ENCODE measurements at places on chromosomes 1 and 21.

GRCh38 chr1:89457046-89457445 lies 67.6 kb upstream of the LRRC8B start:
- no peak for DNase-seq

GRCh38 chr21:14814991-14815390 lies 249.8 kb downstream of the NRIP1 start:
- DNase-seq, result no peak

DNA sequence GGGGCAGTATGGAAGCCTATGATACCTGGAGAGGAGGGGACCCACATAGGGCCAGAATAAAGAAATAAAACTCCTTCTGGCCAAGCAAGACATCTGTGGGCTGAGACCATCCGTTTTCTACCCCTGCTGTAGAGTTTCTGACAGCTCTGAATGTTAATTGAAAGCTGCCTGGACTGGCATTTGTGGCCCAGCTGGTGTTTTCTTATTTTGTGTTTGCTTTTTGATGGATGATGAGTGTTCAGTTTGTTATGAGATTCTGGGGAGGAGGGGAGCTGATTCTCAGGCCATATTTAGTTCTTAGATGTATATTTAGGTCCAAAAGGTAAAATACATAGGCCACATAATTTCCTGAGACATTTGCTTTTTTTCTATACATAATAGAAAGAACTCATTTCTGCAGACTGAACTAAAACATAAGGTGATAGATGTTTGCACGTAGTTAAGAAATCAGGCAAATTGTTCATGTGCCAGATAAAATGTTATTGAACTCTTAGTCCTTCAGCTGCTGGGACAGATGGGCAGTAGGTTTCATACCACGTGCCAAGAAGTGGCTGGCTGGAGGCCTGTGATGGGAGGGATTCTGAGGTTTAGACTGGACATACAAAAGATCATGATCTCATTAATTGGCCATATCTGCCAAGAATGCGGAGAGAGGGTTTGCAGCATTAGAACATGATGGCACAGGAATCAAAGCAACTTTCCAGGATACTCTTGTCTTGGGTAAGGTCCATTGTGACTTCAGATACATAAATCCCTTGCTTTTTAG lies 54.1 kb downstream of the DSCAM start:
- DNase-seq, result no peak

DNA sequence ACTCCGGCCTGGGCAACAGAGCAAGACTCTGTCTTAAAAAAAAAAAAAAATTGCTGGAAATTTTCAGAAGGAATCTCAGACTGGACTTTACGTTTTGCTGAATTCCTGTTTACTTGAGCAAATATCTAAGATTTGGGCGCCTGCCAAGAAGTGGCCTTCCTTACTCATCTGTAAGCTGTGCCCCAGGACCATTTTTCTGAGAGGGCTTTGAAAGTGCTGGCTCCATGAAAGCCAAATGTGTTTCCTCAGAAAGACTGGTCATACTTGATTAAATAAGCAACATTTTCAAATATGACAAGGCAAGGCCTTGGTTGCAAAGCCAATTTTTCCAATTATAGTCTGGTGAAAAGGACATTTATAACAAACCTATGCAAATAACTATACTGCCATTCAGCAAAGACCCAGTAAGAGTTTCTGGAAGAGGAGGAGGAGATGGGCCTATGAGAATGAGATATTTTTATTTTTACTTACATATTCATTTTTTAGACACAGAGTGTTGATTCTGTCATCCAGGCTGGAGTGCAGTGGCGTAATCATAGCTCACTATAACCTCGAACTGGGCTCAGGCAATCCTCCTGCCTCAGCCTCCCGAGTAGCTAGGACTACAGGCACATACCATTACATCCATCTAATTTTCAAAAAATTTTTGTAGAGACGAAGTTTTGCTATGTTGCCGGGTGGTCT lies 56.3 kb upstream of the HTR1D start:
- DNase-seq, result no peak

- no peak for DNase-seq
Observed at GRCh38 chr1:8426996-8427395, 109.1 kb downstream of the SLC45A1 start.

DNA sequence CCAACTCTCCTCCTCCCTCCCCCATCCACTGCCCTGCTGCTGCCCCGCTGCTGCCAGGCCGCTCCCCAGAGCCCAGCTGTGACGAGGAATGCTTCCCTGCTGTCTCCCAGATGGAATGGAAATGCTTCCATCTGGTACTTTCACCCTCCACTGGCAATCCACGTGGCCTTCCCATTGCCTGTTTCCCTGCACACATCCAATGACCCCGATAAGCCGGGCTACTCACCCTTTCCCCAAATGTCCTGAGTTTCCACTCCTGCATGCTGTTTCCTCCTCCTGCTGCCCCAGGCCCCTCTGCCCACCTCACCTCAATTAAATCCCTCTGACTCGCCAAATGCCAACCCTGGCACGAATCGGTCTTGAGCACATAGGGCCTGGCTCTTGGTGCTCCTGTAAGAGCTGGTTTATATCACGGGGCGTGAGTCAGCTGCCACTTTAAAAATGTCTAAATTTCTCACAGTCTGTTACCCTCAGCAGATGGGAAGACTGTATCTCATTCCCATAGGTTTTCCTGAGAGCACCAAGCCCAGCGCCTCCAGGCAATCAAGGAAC lies 36.4 kb downstream of the MRAP start:
- no peak for DNase-seq

- no peak for DNase-seq
Observed at GRCh38 chr1:52037402-52037814, 3.8 kb upstream of the KTI12 start.

DNA sequence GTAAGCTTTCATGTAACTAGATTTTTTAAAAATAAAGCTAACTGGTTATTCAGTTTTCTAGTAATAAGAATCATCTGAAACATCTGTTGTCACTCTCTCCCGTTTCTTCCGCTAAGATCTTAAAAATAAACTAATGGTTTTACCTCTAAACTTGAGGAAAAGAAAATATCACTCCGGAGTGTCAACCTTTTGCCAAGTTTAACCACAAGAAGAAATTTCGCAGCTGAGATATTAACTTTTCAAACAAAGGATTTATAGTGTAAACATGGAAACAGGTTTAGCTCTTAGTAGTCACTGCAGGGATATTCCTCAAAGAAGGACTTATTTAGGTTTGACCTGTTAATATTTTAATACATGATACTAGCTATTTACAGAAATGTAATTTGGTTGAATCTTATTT lies 954.9 kb downstream of the ADGRL2 start:
- DNase-seq, result no peak

DNA sequence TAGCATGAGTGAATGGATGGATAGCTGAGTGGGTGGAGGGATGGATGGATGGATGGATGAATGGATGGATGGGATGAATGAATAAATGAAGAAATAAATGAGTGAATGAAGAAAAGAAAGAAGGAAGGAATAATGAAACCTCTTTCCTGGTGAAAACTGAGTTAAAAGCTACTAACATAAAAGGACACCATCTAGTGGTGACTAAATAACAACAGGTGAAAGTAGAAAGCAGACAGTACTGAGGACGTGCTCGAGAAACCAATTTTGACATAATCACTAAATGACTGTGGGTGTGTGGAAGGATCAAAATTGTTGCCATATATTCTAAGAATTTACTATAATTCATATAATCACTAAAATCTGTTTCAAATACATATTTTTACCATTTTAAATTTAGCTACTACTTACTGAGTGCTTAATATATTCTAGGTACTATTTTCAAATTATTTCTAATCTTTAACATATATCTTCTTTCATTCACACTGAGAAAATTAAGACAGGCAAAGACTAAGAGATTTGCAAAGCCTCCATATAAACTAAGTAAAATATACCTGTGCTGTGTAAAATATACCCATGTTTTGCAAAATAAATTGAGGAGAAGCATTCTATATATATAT lies 522.9 kb downstream of the LRRIQ3 start:
- no peak for DNase-seq

- DNase-seq, result no peak
Observed at GRCh38 chr1:175134500-175134899, 58.1 kb downstream of the KIAA0040 start.

DNA sequence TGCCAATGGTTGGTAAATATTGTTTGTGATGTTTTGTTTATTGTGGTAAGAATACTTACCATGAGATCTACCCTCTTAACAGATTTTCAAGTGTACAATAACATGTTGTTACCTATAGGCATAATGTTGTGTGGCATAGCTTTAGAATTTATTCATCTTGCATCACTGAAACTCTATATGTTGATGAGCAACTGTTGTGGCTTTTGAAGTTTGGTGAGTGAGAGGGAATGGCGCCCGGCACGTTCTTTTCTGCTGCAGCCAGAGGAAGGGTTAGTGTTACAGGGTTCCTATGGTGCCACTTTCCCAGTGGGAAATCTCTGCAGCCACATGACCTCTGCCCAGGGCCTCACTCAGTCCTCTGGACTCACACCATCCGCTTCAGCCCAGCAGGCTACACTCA lies 342.5 kb upstream of the ADGRL2 start:
- DNase-seq, result no peak

DNA sequence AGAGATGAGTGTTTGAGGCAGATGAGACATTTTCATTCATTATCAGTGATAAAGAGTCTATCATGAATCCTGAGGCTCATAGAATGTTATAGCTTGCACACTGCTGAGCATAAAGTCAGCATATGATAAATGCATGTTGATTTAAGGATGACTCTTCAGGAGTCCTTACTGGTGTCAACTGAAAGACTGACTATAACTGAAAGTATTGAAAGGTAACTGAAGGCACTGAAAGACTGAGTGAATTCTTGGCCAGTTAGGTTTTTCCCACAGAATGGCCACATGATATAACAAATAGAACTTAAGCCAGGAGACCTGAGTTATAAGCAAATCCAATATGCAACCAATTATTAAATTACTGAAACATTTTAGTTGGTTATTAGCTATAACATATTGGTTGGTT lies 69.0 kb upstream of the HSD17B7 start:
- DNase-seq, result no peak

GRCh38 chr1:157132616-157133167 lies 5.5 kb downstream of the ETV3 start:
- no peak for DNase-seq

GRCh38 chr1:79302380-79302930 lies 295.9 kb upstream of the ADGRL4 start:
- no peak for DNase-seq

DNA sequence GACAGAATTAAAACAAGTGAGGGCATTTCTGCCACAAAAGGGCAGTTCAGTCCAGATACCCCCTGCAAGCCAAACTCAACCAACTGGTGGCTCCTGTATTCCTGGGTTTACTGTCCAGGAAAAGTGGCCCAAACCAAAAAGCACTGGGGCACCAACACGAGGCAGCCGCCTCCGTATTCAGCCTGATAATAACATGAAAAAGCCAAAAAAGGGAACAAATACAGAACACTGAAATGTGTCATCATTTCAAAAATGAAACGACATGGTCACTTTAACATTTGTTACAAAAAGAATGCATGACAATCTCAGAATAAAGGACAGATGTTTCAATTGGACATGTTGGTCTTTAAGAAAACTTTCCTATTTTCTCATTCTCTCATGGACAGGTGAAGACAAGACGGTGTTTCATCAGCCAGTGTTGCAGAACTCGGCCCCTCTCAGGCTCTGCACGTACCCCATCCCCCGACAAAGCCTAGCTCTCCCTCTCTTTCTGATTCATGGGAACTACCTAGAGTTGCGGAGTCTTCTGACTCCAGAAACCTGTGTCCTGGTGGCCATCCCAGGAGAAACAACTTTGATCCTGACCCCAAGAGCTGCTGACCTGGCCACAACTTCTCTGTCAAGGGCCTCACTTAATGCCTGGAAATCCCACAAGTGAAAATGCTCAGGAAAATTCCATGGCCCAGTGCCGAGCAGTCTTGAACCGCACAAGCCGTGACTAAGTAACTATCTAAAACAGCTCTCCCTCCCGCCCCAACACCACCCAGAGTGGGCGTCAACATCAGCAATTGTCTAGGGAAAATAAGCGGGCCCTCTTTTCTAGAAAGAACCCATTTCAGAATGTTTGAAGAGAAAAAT lies 27.1 kb downstream of the ZBTB17 start:
- peak; percentile 56 for DNase-seq

- no peak for DNase-seq
Observed at GRCh38 chr1:65423884-65424572, 3.6 kb downstream of the LEPR start.

- DNase-seq, result no peak
Observed at GRCh38 chr1:31198600-31198999, 41.1 kb downstream of the NKAIN1 start.

DNA sequence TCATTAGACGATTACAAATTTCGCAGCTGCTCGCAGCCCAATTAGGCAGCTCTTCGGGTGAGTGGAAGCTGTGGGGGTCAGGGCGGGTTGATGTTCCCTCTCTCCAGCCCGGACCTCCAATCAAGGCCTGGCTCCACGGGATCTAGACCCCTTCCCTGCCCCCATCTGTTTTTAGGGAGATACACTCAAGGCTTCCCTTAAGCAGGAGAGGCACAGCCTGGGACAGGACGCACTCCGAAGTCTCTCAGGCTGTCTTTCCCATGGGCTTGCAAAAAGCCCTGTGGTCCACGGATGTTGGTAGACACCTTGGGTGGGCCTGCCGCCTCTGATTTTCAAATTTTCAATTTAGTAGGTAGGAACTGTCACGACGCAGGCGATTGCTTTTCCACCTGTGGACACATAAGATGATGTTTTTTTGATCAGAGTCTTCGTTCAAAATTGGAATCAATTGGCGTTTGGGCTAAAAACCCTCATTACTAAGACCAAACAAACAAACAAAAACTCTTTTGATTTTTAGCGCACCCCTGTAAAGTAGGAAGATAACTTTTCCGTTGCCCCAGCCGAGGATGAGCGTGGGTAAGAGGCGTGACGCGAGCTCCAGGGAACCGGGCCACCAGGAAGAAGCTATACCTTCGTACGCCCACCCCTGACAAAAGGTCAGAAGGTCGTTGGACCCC lies 2.5 kb upstream of the LHX8 start:
- no peak for DNase-seq

DNA sequence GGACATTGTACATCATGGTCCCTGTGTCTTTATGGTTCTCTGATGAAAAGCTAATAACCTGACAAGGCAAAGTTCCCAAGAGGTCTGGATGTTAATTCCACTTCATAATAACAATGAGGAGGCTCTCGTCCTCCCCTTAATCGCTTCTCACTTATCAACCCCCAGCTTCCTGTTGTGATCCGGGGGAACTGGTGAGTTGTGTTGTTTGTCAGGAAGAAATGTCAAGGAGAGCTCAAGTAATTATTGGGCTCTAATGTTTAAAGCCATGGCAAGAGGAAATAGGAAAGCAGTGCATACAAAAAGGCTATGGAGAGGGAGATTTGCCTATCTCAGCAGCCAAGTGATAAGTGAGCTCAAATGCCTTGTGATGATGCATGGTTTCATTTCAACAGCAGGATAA lies 42.8 kb upstream of the RASAL2 start:
- DNase-seq, result no peak

DNA sequence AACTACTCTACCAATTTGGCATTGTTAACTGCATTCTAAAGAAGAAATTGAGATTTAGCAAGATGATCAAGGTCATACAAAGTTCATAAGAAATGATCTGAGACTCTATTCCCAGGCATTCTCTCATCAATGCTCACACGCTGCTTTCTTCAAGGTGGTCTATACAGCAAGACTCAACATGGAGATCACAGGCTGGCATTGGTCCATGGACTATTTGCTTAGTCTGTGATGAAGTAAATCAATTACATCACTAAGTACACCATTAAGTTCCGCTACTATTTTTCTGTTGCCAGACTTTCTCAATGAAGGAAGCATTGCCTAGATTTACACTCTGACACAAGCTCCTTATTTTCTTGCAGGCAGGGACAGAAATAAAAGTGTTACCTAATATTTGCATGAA lies 51.9 kb upstream of the CYP2J2 start:
- no peak for DNase-seq

GRCh38 chr1:238592621-238593020 lies 701.9 kb upstream of the ZP4 start:
- no peak for DNase-seq

All from stimulated activated CD4-positive, alpha-beta T cell treated with anti-CD3 and anti-CD28 coated beads, Interleukin-2, amount 100 ng/mL, for 24 hours (primary cell).